ENCODE measurements at places on chromosomes 5 and 9. TPM values are rescaled to one million over a fixed set of nuclear protein-coding genes. Genes with fewer than 3 reads are reported as not detected.

ZDHHC11 gene
- total RNA-seq = 0.42 TPM

PRRC1 gene
- total RNA-seq = 41.5 TPM

CD14 gene
- total RNA-seq = 0.76 TPM

MOB3B gene
- 14.0 TPM for total RNA-seq

FOXD4L4 gene
- not detected for total RNA-seq
